Bronchial smooth muscle cell (primary cell): ENCODE measurements at places on chromosomes 12 and 14. TPM values are rescaled to one million over a fixed set of nuclear protein-coding genes. Genes with fewer than 3 reads are reported as not detected.

The SLCO1B1 gene
- not detected in 2 replicates for total RNA-seq

The NOP9 gene
- 13.4 and 13.9 TPM in 2 replicates for total RNA-seq

The ATL1 gene
- 7.3 and 8.3 TPM in 2 replicates for total RNA-seq

The SLC25A47 gene
- not detected in 2 replicates for total RNA-seq

The SYNDIG1L gene
- total RNA-seq, result under 0.01 TPM in 2 replicates

The EAPP gene
- 61.5 and 72.7 TPM in 2 replicates for total RNA-seq

The RPL10L gene
- total RNA-seq, result not detected in 2 replicates

The SLC15A4 gene
- total RNA-seq, result 23.4 and 28.5 TPM in 2 replicates

The ACACB gene
- 4.7 and 7.3 TPM in 2 replicates for total RNA-seq
